ENCODE measurements at places on chromosomes 3 and 15. TPM values are rescaled to one million over a fixed set of nuclear protein-coding genes. Genes with fewer than 3 reads are reported as not detected.

VIPR1 gene
- 6.1 TPM for polyA plus RNA-seq

GPR156 gene
- polyA plus RNA-seq = not detected

CCR8 gene
- not detected for polyA plus RNA-seq

HRG gene
- polyA plus RNA-seq = not detected

CRYGS gene
- 3.2 TPM for polyA plus RNA-seq

FBXO40 gene
- polyA plus RNA-seq = 0.84 TPM

MYD88 gene
- polyA plus RNA-seq = not detected

Measured in Purkinje cell (primary cell).